A673 (cell line): ENCODE measurements at places on chromosomes 13 and 19.

DNA sequence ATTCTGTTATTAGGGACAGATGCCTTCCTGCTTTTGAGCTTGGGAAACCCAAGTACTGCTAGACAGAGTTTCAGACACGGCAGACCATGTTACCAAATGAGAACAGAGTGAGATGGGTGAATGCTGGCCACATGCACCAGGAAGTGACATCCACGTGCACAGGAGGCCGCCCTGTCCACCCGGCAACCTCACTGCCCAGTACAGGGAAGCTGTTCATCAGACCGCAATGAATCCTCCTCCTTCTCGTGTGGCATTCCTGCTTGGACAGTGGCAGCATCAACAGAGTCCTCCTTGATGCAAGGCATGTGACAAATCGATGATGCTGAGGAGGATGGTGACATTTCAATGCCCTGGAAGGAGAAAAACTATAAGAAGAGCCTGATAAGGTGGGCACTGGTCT lies 191.0 kb upstream of the SOX1 start:
- DNase-seq: no peak

- DNase-seq: no peak
These were observed 4.4 kb upstream of the CDK8 start for GRCh38 chr13:26249551-26249950.

GRCh38 chr19:29971648-29972047 lies 29.6 kb downstream of the URI1 start:
- DNase-seq: no peak

- no peak for DNase-seq
These were observed 136.8 kb downstream of the UQCRFS1 start for GRCh38 chr19:29076161-29076560.

- no peak for DNase-seq
These were observed 14.1 kb upstream of the ZNF177 start for GRCh38 chr19:9348671-9349070.

DNA sequence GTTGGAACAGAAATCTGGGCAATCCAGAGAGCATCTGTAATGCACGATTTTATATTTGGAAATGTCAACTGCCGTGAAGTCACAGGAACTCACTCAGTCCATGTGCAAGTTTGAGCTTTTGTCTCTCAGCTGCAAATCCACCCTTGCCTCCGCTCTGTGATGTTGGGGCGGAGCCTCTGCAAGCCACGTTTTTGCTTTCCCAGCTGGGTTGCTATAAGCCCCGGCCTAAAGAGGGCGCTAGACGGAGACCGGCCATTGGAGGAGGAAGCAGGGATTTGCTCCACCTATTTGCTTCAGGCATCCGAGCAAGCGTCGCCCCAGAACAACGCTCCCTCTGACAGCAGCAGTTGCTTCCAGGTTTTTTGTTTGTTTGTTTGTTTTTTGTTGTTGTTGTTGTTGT lies 56.2 kb downstream of the TRPM4 start:
- DNase-seq: peak; percentile 52

DNA sequence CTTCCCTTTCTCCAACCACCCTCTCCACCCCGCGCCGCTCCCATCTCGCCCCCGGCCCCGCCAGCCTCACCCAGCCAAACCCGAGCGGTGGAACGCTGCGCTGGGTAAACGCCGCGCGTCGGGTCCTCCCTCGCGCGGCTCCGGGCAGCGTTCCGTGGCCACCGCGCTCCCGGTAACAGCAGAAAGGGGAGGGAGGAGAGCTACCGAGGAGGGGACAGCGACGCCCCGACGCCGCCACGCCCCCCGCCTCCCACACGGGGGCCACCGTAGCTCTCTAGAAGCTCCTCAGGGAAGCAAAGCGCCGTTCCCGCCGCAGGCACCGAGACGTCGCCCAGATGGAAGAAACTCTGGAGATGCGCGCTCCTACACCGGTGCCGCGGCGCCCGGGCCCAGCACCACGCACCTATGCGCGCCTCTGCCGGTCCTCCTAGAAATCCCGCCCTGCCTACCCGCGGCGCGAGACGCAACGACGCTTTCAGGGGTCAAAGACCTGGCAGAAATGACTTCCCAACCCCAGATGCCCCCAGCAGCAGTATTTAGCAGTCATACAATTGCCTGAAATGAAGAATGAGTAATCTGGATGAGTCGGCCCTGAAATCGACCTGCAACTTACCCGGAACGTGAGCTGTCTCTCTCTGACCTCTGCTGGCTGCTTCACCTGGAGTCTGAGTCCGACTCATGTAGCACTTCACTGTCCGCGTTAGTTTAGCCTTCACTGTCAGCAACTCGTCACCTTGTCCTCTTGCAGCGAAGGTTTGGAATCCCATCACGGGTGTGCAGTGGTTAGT lies at the start of gene RUBCNL:
Gene RUBCNL (minus strand): TSS at position 189 of the 788 bp plus-strand sequence. CDS start 14,777 bp downstream, outside the sequence.
- peak; percentile 88 for DNase-seq

DNA sequence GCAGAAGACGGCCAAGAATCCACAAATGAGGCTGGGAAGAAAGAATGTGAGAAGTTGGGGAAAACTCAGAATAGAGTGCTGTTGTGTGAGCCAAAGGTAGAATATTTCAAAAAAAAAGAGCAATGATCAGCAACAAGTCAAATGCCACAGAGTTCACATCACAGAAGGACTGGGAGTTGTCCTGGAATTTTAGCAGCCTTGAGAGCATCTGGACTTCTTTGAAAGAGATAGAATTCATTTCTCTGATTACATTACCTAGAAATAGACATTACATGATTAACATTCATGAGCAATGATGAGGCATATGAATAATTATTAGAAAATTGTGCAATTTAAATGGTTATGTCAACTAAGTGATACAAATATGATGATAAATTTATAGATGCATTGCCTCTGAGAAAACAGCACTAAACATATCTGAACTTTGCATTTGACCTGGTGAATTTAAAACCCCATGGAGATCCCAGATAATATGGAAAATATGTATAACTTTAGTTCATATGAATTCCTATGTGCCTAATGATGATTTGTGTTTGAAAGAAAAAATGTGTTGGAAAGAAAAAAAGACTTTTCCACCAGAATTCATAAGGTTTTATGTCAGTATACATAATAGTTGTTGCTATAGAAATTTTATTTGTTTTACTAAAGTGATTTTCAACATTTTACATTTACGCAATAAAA lies 186.2 kb downstream of the POSTN start:
- no peak for DNase-seq

DNA sequence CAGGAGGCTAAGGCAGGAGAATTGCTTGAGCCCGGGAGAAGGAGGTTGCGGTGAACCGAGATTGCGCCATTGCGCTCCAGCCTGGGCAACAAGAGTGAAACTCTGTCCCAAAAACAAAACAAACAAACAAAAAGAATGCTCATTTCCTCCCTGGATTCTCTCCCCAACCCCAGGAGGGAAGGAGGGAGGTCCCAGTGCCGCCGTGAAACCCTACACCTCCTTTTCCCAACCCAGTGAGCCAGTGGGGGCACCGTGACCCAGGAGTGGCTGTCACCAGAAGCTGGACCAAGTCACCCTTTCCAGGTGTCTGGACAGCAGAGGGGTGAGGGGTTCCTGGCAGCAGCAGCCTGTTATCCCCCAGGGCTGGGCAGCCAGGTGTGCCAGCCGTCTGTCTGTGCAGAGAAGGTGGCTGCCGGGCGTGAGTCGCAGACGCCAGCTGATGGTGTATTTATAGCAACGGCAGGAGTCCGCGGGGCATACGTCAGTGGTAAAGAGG lies 23.5 kb downstream of the NFIC start:
- DNase-seq: no peak

- no peak for DNase-seq
These were observed 545.2 kb downstream of the GPC6 start for GRCh38 chr13:93771782-93772181.

DNA sequence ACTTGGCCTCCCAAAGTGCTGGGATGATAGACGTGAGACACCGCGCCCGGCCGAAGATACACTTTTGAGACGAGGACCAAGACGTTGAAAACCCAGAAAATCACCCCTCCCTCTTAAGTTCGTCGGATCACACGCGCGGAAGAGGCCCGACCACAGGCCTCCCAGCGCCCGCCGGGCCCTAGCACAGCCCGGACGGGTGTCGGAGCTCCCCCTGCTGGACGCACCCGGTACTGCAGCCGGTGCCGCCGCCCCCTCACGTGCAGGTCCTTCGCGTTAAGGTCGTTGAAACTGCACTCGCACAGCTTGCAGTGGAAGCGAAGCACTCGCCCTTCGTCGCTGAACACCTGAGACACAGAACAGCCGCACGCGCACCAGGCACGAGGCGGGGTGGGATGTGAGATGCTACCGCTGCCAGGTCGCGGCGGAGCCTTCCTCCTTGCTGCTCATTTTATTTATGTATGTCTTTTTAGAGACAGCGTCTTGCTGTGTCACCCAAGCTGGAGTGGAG lies 35.7 kb upstream of the MATK start:
- peak; percentile 78 for DNase-seq

- DNase-seq: peak; percentile 73
These were observed 911 bp downstream of the ENOX1 start for GRCh38 chr13:43785650-43786471.

GRCh38 chr13:108993346-108993745 lies 363.9 kb downstream of the MYO16 start:
- no peak for DNase-seq

GRCh38 chr19:47628078-47628771 lies 19.3 kb downstream of the BICRA start:
- DNase-seq: no peak

GRCh38 chr19:34364830-34365462 lies at the start of gene GPI:
GPI (plus strand) TSS chr19:34365196; CDS start chr19:34365267, 71 bp downstream.
- peak; percentile 72 for DNase-seq

GRCh38 chr19:46131485-46132143 lies 7.1 kb upstream of the IGFL3 start:
- no peak for DNase-seq

DNA sequence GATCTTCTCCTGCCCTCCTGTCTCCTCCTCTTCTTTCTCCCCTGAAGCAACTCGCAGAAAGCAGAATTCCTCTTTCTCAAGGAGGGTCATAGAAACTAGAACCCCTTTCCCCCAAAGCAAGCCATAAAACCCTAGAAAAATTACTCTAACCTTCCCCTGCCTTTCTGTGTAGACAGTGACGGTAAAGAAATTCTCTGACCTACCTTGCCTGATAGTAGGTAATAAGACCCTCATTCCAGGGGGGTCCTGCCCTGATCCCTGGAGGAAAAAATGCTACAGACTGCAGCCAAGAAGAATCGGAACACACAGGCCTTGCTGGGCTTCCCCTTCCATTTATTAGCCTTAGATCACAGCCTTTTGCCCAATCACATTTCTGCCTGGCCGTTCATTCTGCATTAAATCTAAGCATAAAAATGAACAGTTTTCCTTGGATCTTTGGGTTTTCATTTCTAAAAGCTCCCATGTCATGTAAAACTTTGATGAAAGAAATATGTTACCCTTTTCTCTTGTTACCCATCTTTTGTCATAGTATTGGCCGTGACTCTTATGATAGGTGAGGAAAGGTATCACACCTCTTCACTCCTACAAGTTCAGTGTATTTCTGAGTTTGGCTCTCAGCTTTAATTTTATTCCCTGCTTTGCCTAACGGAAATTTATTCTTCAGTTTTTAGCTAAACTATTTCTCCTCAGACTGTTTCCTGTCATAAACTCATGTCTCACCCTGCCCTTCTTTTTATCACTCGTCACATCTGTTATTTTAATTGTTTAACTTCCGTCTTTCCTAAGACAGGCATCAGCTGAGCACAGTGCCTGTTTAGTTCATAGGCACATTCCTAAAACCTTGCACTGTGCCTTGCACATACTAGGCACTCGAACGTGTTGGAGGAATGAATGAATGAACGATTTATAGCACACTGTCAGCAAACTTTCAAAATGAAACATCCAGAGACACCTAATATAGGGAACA lies 20.4 kb upstream of the CPB2 start:
- DNase-seq: peak; percentile 95

DNA sequence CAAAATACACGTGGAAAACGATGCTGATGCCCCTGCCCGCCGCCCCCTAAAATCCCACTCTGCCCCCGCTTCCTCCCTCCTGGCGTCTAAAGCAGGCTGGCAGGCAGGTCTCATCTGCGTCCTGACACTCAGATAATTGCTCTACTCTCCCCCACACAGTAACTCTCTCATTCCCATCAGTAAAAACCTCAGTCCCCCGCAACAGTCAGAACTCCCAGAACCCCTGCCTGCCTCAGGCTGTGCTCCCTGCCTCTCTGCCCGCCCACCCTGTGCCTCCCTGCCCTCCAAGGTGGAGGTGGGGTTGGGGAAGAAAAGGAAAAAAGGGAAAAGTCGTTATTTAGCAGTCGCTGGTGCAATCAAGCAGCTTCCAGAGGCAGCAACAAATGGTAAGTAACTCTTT lies 473.7 kb downstream of the EFNB2 start:
- DNase-seq: no peak

- DNase-seq: no peak
These were observed 19.6 kb downstream of the FRY start for GRCh38 chr13:32051156-32051555.

DNA sequence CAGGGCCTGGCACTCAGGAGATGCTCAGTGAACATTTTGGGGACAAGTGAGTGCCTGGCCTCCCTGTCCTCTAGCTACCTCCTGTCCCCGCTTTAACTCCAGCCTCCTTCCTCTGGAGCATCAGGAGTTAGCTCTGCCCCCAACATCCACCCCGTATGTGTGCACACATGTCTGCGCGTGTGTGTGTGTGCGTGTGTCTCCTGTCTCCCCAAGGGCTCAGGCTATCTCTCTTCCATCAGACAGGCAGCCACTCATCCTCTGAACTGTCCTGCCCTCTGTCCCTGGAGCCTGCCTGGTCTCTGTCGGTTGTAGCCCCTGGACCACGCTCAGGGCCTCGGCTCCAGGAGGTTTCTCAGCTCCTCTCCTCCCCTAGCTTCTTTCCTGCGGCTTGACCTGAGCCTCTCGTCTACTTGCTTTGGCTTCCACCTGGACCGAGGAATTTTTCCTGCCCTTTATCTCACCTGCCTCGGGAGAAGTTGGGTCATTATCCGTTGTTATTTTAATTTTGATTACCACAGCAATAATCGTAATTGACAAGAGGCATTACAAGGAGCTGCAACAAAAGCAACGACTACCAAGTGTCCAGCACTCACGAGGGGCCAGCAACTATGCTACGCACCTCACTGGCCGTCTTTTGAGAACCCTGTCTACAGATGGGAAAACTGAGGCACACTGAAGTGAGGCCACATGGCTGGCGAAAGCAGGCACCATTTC lies 32.0 kb upstream of the ASF1B start:
- DNase-seq: no peak

- no peak for DNase-seq
These were observed 62.1 kb upstream of the FREM2 start for GRCh38 chr13:38624822-38625221.
